CD4-positive, alpha-beta memory T cell (primary cell): ENCODE measurements at places on chromosomes 2 and 18. TPM values are rescaled to one million over a fixed set of nuclear protein-coding genes. Genes with fewer than 3 reads are reported as not detected.

DNA sequence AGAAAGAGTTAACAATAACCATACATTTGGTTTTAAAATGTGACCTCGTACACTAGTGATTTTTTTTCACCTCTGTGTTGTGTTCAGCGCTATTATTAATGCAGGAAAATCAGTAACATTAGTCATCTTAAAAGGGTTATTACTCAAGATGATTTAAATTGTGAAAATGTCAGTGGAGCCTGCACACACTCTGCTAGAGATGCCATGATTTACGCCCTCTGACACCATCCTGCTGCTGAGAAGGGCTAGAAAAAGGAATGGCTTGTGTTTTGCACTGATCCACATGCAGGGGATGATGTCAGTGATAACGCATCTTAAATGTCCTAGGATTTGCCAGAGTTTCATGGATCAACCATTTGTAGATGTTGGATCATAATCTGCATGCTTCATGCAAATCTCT, 121.3 kb upstream of the BOD1L2 start:
- no peak overlapping the region for H3K27ac ChIP-seq
- peaks cover 13% of the 10 kb centered on the region for H3K36me3 ChIP-seq
- H3K27me3 ChIP-seq, result no peaks in the 10 kb centered on the region
- DNase-seq, result no peak
- no peaks in the 10 kb centered on the region for H3K4me1 ChIP-seq
- H3K4me3 ChIP-seq, result no peak overlapping the region

GRCh38 chr2:18777250-18777812, 188.0 kb upstream of the NT5C1B start:
- H3K27me3 ChIP-seq, result no peaks in the 10 kb centered on the region
- DNase-seq, result no peak
- no peak overlapping the region for H3K4me3 ChIP-seq
- no peaks in the 10 kb centered on the region for H3K36me3 ChIP-seq
- no peak overlapping the region for H3K27ac ChIP-seq
- H3K4me1 ChIP-seq, result no peaks in the 10 kb centered on the region

DNA sequence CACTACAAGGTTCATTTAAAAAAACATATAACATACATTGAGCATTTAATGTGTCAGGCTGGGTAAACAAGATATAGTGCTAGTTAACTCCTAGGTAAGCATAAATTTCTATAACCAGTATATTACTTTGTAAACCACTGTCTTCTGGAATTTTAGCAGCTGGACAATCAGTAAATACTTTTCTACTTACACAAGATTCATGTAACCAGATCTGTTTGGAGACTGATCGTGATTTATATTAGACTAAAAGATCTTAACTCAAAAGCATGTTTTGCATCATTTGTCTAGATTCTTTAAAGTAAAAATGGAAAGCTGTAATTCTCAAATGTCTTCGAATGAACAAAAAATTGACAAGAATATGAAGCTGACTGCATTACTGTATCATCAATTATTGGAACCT, 941 bp upstream of the SGO2 start:
- no peaks in the 10 kb centered on the region for H3K27me3 ChIP-seq
- no peak overlapping the region for H3K27ac ChIP-seq
- no peak for DNase-seq
- no peak overlapping the region for H3K4me3 ChIP-seq
- peaks cover 14% of the 10 kb centered on the region for H3K4me1 ChIP-seq

- DNase-seq, result no peak
- no peaks in the 10 kb centered on the region for H3K36me3 ChIP-seq
- H3K27ac ChIP-seq, result no peak overlapping the region
- H3K4me3 ChIP-seq, result no peak overlapping the region
- no peaks in the 10 kb centered on the region for H3K4me1 ChIP-seq
Observed at GRCh38 chr18:36769172-36769571, 59.6 kb downstream of the TPGS2 start.

- H3K27me3 ChIP-seq, result peaks cover 4% of the 10 kb centered on the region
- no peak overlapping the region for H3K4me3 ChIP-seq
- H3K36me3 ChIP-seq, result no peaks in the 10 kb centered on the region
- H3K4me1 ChIP-seq, result no peaks in the 10 kb centered on the region
Observed at GRCh38 chr2:234625626-234626250, 128.9 kb upstream of the ARL4C start.

DNA sequence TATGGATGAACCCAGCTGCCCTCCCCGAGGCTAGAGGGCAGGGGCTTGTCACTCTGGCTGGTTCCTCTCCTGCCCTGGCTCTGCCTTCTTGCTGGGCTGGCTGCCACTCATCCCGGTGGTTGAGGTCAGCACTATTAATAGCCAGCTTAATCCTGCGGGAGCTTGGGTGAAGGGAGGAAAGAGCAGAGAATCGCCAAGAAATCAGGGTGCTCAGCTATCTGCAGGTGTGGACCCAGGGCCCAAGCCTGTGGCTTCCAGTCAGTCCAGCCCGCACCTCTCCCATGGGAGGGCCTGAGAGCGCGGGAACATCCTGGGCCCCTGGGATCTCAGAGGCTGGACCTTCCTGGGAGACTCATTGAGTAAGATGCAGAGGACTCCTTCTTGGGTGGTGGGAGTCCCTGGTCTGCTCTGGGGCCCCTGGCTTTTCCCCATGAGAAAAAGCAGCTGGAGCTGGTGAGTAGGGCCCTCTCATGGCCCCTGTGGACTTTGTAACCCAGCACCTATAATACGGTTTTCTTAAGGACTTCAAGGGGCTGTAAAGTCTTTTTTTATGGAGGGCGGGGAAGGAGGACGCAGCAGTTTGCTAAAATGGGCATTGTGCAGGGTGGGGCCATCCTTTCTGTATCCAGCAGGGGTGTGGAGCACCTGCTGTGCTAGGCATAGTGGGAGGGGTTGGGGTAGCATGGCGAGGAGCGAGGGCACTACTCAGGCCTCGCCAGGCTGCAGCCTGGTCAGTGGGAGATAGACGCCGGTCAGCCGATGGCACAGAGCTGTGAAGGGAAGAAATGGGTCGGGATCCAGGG, 27.4 kb upstream of the CNNM3 start:
- DNase-seq, result no peak
- no peak overlapping the region for H3K27ac ChIP-seq
- no peaks in the 10 kb centered on the region for H3K36me3 ChIP-seq
- H3K27me3 ChIP-seq, result no peaks in the 10 kb centered on the region
- no peaks in the 10 kb centered on the region for H3K4me1 ChIP-seq
- H3K4me3 ChIP-seq, result no peak overlapping the region

DNA sequence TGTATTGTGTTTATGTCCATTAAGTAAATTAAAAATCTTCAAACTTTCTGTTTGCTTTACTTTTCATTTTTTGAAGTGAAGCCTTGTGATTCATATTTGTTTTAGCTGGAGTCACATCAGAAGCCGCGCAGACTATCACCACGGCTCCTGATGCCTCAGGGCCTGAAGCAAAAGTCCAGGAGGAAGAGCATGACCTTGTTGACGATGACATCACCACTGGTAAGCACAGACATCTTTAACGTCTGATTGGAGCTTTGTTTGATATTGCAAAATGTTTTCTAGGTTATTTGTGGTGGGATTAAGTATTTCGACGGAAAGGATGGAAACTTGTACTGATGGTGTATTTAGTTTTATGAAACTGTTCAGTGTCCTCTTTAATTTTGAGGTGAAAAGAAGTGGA, 164.8 kb downstream of the WDR7 start:
- H3K4me1 ChIP-seq, result no peaks in the 10 kb centered on the region
- no peak overlapping the region for H3K27ac ChIP-seq
- H3K27me3 ChIP-seq, result no peaks in the 10 kb centered on the region
- no peak overlapping the region for H3K4me3 ChIP-seq
- no peaks in the 10 kb centered on the region for H3K36me3 ChIP-seq
- DNase-seq, result no peak

- no peak overlapping the region for H3K27ac ChIP-seq
- H3K4me3 ChIP-seq, result no peak overlapping the region
- H3K36me3 ChIP-seq, result no peaks in the 10 kb centered on the region
Observed at GRCh38 chr2:175244697-175245096, 63.2 kb upstream of the ATP5MC3 start.

- no peaks in the 10 kb centered on the region for H3K27me3 ChIP-seq
- peaks cover 16% of the 10 kb centered on the region for H3K4me1 ChIP-seq
- H3K36me3 ChIP-seq, result peaks cover 4% of the 10 kb centered on the region
- H3K27ac ChIP-seq, result no peak overlapping the region
Observed at GRCh38 chr2:230824406-230824978, 40.2 kb upstream of the ITM2C start.

- H3K27me3 ChIP-seq, result peaks cover 5% of the 10 kb centered on the region
- H3K4me3 ChIP-seq, result no peak overlapping the region
- H3K36me3 ChIP-seq, result no peaks in the 10 kb centered on the region
- DNase-seq, result no peak
- no peaks in the 10 kb centered on the region for H3K4me1 ChIP-seq
- peak overlapping the region; percentile 9 for H3K27ac ChIP-seq
Observed at GRCh38 chr18:7567474-7568425, 634 bp downstream of the PTPRM start.

- no peaks in the 10 kb centered on the region for H3K36me3 ChIP-seq
- no peaks in the 10 kb centered on the region for H3K4me1 ChIP-seq
- H3K4me3 ChIP-seq, result no peak overlapping the region
- no peak for DNase-seq
- no peaks in the 10 kb centered on the region for H3K27me3 ChIP-seq
Observed at GRCh38 chr2:178909507-178909906, 102.3 kb upstream of the TTN start.

DNA sequence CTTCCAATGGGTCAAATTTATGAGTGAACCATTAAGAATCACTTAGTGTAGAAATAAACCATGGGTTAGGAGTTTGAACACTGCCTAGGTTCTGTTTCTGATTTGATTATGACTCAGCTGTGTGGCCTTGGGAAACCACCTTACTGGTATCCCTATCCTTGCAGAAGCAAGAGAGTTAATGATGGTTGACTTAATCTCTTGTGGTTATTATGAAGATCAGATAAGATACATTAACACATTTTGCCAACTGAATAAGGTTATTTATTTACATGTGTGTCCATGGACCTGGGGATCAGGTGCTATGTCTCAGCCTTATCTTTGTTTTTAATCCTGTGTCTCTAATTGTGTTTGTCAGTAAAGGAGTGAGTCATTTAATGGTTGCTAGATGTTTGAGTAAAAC, 5.4 kb upstream of the KCNJ13 start:
- no peak overlapping the region for H3K27ac ChIP-seq
- H3K4me1 ChIP-seq, result no peaks in the 10 kb centered on the region
- DNase-seq, result peak; percentile 5

GRCh38 chr2:113058998-113059960, at the start of gene IL36RN:
TSS of gene IL36RN (plus strand) at chr2:113059198. CDS start at chr2:113059439, 241 bp downstream.
- H3K27me3 ChIP-seq, result no peaks in the 10 kb centered on the region
- H3K36me3 ChIP-seq, result no peaks in the 10 kb centered on the region
- no peak within 1 kb of the TSS for H3K4me3 ChIP-seq
- H3K27ac ChIP-seq, result no peak within 1 kb of the TSS
- no peak for DNase-seq
- H3K4me1 ChIP-seq, result no peaks in the 10 kb centered on the region

- no peaks in the 10 kb centered on the region for H3K36me3 ChIP-seq
- H3K4me1 ChIP-seq, result no peaks in the 10 kb centered on the region
- no peaks in the 10 kb centered on the region for H3K27me3 ChIP-seq
- H3K4me3 ChIP-seq, result no peak overlapping the region
Observed at GRCh38 chr18:12074736-12075135, 18.9 kb upstream of the ANKRD62 start.

- H3K4me3 ChIP-seq, result no peak overlapping the region
- H3K4me1 ChIP-seq, result no peaks in the 10 kb centered on the region
- DNase-seq, result no peak
- H3K36me3 ChIP-seq, result no peaks in the 10 kb centered on the region
Observed at GRCh38 chr2:122639176-122639575, 883.7 kb downstream of the TSN start.

GRCh38 chr2:24084386-24085199, at the start of gene TP53I3:
TSS of gene TP53I3 (minus strand) at chr2:24084834. CDS start at chr2:24084326, 508 bp downstream.
- H3K36me3 ChIP-seq, result no peaks in the 10 kb centered on the region
- peak within 1 kb of the TSS; percentile 27 for H3K27ac ChIP-seq
- no peaks in the 10 kb centered on the region for H3K27me3 ChIP-seq
- peaks cover 14% of the 10 kb centered on the region for H3K4me1 ChIP-seq
- H3K4me3 ChIP-seq, result peak within 1 kb of the TSS; percentile 52
- peak; percentile 79 for DNase-seq

DNA sequence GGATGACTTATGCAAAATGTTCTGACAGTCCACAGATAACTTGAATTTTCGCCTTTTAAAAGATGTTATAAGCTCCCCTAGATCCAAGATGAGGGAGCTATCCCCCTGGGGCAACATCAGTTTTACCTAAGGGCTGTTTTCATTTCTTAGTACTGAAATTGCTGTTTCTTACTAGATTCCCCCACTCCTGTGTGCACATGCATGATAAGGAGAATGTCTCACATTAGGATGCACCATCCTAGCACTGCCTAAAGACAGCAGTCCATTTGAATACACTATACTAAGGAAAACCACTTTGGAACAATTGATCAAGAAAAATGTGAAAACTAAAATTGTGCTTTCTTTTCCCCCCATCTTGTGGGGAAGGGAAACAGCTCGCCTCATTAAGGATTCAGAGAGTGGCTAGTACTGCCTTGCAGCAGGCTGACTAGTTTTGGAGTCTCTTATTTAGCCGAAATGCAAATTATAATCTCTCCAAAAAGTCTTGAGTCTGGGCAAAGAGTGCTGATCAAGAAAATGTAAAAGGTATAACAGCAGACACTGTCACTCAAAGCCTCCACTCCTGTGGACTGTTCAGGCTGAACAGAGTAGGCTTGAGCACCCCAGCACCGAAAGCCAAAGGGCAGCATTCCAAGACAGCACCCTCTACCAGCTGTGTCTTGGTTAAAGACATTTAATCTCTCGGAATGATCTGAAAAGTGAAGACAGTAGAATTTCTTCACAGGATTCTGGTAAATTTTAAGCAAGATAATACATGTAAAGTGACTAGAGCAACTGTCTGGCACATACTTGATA, 65.0 kb downstream of the ZNF385B start:
- H3K4me3 ChIP-seq, result no peak overlapping the region
- DNase-seq, result no peak
- H3K4me1 ChIP-seq, result no peaks in the 10 kb centered on the region
- no peak overlapping the region for H3K27ac ChIP-seq
- no peaks in the 10 kb centered on the region for H3K36me3 ChIP-seq

Gene VIT
- not detected for total RNA-seq

Gene OR6B2
- total RNA-seq, result not detected

Gene DNAJC5G
- not detected for total RNA-seq

Gene TCF7L1
- total RNA-seq, result not detected

Gene ANKRD62
- not detected for total RNA-seq

Gene SLC11A1
- 1.9 TPM for total RNA-seq
